ENCODE measurements at places on chromosomes 6 and 20.

GRCh38 chr6:111541026-111541681, 58.1 kb upstream of the REV3L start:
- DNase-seq = no peak

- peak; percentile 67 for DNase-seq
Measured at GRCh38 chr20:40689100-40689942, at the start of gene MAFB. TSS of gene MAFB (minus strand) at chr20:40689236. CDS start at chr20:40688850, 386 bp downstream.

- DNase-seq = no peak
Measured at GRCh38 chr6:50714487-50715379, 1.4 kb downstream of the TFAP2D start.

DNA sequence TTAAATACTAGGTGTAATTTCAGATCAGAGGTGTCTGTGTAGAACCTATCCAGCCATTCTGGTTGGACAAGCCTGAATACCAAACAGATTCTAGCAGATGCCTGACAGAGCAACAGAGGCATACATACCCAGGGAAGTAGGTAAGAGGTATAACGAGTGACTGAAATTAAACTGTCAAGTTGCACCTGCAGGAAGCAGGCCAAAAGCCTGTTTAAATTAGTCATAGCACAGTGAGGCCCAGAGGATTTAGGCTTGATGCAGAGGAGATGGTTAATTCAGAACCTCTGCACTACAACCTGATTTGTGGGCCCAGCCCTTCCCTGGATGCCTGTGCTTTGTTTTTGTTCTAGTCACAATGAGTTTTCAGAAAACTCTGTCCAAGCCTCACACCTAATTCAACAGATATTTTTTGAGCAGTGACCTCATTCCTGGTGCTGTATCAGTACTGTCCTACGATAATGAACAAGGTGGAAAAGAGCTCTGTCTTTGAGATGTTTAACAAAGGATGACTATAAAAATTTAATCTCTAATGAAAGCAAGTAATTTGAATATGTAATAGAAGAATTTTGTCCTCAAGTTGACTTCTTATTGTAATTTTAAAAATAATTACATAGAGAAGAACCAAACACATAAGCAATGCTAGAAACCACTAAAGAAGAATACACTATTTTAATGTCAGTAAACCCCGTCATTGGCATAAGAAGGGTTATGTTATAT, 31.7 kb downstream of the C6orf58 start:
- DNase-seq = no peak

All from stimulated activated CD8-positive, alpha-beta memory T cell treated with anti-CD3 and anti-CD28 coated beads, Interleukin-4, amount 100 ng/mL, for 48 hours (primary cell).